ENCODE measurements at places on chromosomes 16 and 17.

GRCh38 chr16:77581706-77582105 is 140.6 kb upstream of the NUDT7 start:
- no peak for DNase-seq

GRCh38 chr16:77574867-77575624 is 140.2 kb upstream of the ADAMTS18 start:
- no peak for DNase-seq

- DNase-seq, result no peak
Observed at GRCh38 chr16:57051696-57052228, 40.6 kb upstream of the CPNE2 start.

- DNase-seq, result no peak
Observed at GRCh38 chr17:78583091-78583490, 5.9 kb upstream of the DNAH17 start.

GRCh38 chr16:55133654-55134053 is 190.3 kb upstream of the IRX6 start:
- no peak for DNase-seq
